ENCODE measurements at places on chromosomes 13 and 19. TPM values are rescaled to one million over a fixed set of nuclear protein-coding genes. Genes with fewer than 3 reads are reported as not detected.

- H3K27ac ChIP-seq: no peak overlapping the region
- no peaks in the 10 kb centered on the region for H3K36me3 ChIP-seq
- H3K4me1 ChIP-seq: no peaks in the 10 kb centered on the region
- no peak for DNase-seq
These were observed 867.1 kb downstream of the UQCRFS1 start for GRCh38 chr19:28345811-28346210.

DNA sequence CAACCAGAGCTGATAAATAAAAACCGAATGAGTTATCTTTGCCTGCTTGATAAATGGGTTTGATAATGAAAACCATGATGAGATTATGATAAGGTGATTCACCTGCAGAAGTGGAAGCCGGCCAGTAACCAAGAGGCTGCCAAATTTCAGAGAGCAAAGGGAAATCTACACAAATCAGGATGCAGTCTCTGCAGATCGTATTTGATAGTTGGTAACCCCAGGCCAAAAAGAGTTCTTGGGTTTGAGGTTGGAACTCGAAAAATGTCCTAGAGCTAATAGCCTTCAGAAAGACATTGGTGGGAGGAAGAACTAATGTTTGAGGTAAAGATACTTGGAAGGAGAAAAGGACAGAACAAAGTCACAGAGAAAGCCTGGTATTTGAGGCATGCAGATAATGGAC lies 9.6 kb upstream of the LATS2 start:
- no peak overlapping the region for H3K27ac ChIP-seq
- H3K36me3 ChIP-seq: no peaks in the 10 kb centered on the region
- H3K4me3 ChIP-seq: no peak overlapping the region
- peaks cover 19% of the 10 kb centered on the region for H3K4me1 ChIP-seq
- peaks cover 6% of the 10 kb centered on the region for H3K27me3 ChIP-seq

- H3K4me3 ChIP-seq: no peak overlapping the region
- no peak overlapping the region for H3K27ac ChIP-seq
- H3K36me3 ChIP-seq: no peaks in the 10 kb centered on the region
- DNase-seq: no peak
These were observed 12.6 kb downstream of the ATP11A start for GRCh38 chr13:112702341-112702985.

DNA sequence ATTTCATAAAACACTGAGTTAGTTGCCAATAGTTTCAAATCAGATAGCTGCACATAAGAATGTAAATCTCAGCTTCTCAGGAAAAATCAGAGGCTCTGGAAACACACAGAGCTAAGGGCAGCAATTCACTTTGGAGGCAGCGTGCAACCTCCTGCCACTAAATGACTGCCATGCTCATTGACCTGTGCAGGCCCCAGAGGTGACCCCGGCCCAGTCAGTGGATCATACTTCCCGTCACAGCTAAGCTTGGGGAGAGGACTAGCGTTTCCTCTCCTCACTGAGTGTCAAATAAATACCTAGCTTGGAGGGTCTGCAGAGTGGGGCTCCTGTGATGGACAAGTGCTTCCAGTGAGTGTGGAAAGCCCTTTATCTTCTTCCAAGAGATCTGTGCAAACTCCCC lies 67.2 kb downstream of the UQCRFS1 start:
- H3K27me3 ChIP-seq: peaks cover 3% of the 10 kb centered on the region
- DNase-seq: no peak
- no peak overlapping the region for H3K4me3 ChIP-seq
- no peak overlapping the region for H3K27ac ChIP-seq
- H3K36me3 ChIP-seq: peaks cover 2% of the 10 kb centered on the region

GRCh38 chr19:33048806-33049676 lies 15.6 kb downstream of the RHPN2 start:
- no peaks in the 10 kb centered on the region for H3K27me3 ChIP-seq
- DNase-seq: no peak
- H3K27ac ChIP-seq: no peak overlapping the region
- H3K36me3 ChIP-seq: no peaks in the 10 kb centered on the region
- no peak overlapping the region for H3K4me3 ChIP-seq
- no peaks in the 10 kb centered on the region for H3K4me1 ChIP-seq

CACNG6 gene
- not detected for total RNA-seq

- DNase-seq: peak; percentile 46
- H3K4me3 ChIP-seq: no peak overlapping the region
- H3K36me3 ChIP-seq: no peaks in the 10 kb centered on the region
- no peaks in the 10 kb centered on the region for H3K4me1 ChIP-seq
These were observed 16.2 kb downstream of the UNC13A start for GRCh38 chr19:17671906-17672305.

NPHS1 gene
- total RNA-seq: not detected

KLK15 gene
- total RNA-seq: not detected

DNA sequence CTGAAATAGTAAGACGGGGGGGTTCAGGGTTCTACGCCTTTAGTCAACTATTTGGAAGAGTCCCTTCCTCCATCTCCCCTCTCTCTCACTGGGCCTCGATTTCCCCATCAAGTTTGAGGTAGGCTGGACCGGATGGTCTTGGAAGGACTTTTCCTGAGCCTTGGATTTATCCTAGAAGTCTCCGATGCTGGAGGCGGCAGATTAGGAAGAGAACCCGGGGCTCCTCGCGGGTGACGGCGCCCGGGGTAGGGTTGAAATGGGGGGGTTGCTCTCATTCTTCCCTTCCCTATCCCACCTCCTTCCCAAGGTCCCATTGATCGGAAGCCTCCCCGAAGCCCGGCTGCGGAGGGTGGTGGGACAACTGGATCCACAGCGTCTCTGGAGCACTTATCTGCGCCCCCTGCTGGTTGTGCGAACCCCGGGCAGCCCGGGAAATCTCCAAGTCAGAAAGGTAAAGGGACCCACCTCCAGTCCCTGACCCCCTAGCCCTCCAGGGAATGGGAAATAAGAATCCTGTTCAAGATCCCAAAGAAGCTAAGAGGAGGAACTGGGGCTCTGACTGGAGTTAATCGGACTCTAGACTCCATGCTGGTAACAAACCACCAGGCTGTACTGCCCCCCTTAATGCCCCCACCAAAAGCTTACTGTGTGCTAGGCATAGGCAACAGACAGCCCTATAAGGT lies 781 bp downstream of the QPCTL start:
- H3K4me1 ChIP-seq: peaks cover 23% of the 10 kb centered on the region
- H3K27ac ChIP-seq: peak overlapping the region; percentile 94
- no peaks in the 10 kb centered on the region for H3K27me3 ChIP-seq
- peak overlapping the region; percentile 97 for H3K4me3 ChIP-seq
- H3K36me3 ChIP-seq: peaks cover 34% of the 10 kb centered on the region

FAM216B gene
- not detected for total RNA-seq

ACP5 gene
- 12.3 TPM for total RNA-seq

MEDAG gene
- total RNA-seq: not detected

Data from activated CD4-positive, alpha-beta memory T cell treated with anti-CD3 and anti-CD28 coated beads for 36 hours (primary cell).